Fibroblast of lung (primary cell): ENCODE measurements at places on chromosomes 6 and 20.

DNA sequence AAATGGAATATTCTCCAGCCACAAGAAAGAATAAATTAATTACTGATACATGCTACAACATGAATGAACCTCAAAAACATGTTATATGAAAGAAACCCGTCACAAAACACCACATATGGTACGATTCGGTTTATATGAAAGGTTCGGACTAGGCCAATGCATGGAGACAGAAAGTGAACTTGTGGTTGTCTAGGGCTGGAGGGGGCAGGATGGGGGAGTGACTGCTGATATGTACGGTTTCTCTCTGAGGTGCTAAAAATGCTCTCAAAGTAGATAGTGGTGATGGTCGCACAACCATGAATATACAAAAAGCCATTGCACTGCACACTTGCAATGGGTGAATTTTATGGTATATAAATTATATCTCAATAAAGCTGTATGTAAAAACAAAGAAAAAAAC, 18.3 kb downstream of the AGPAT4 start:
- H3K27ac ChIP-seq, result no peak overlapping the region
- DNase-seq, result no peak

DNA sequence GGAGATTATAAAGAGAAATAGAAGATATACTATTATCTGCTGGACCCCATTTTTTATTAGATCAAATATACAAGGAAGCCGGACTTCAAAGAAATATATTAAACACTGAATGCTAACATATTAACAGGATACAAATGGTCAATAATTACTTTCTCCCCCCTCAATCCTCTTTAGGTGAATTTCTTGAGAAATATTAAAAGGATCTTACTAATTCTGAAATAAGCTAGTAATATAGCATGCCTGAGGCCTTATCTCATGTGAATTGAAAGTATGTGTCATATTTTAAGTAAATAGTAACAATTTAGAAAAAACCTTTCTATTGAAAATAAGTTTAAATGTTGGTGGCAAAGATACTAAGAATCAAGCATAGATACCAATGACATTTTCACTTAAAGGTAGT, 954.7 kb upstream of the MAN1A1 start:
- no peaks in the 10 kb centered on the region for H3K36me3 ChIP-seq
- no peak overlapping the region for H3K27ac ChIP-seq
- no peak overlapping the region for H3K4me3 ChIP-seq

DNA sequence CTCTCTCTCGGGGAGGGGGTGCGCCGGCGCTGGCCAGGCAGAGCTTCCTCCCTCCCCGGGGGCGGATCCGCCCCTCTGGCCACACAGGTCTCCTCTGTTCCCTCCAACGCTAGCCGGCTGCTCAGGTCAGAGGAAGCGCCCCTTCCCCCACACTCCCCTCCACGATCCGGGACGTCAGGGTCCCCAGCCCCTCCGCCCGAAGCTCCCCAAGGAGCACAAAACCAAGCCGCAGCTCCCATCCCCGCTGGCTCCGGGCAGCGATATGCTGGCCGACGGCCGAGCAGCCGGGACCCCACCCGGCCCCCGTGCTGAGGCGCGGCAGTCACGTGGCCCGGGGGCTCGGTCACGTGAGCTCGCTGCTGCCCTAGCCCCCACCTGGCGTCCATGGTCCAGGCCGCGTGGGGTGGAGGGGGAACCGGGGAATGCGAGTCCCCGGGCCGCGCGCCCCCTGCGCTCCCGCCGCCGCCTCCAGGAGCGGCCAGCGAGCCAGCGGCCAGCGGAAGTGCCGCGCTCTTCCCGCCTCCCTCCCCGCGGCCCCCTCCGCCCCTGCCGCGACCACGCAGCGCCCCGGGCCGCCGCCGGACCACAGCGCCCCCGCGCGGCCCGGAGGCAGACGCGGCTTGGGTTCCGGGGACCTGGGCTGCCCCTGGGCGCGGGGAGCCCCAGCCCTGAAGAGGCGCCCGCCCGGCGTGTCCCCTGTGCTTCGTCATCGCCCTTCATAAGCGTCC, at the start of gene SLC35B2:
Gene SLC35B2, minus strand, starts transcription at position 504 of the 728 bp plus-strand sequence. Its CDS starts 118 bp downstream, at position 386.
- H3K4me3 ChIP-seq, result peak within 1 kb of the TSS; percentile 82
- no peaks in the 10 kb centered on the region for H3K27me3 ChIP-seq
- DNase-seq, result peak; percentile 67
- peak within 1 kb of the TSS; percentile 78 for H3K27ac ChIP-seq
- peaks cover 17% of the 10 kb centered on the region for H3K36me3 ChIP-seq

DNA sequence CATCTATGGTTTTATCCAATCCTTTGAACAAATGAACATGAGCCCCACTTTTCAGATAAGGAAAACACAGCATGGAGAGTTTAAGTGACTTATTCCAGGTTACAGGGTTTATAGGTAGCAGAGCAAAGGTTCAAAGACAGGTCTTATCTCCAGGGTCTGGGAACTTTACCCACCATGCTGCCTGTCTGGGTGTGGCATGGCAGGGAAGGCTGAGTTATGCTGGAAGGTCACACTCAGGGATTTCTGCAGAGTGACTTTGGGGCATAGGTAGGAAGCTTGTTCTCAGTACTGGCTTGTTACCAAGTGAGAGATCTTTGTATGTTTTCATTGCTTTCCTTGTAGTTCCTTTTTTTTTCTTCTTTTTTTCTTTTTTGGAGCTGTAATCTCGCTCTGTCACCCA, 1.8 kb downstream of the ZNF831 start:
- H3K27ac ChIP-seq, result no peak overlapping the region
- H3K27me3 ChIP-seq, result no peaks in the 10 kb centered on the region
- no peak overlapping the region for H3K4me3 ChIP-seq
- H3K4me1 ChIP-seq, result no peaks in the 10 kb centered on the region
- DNase-seq, result no peak
- H3K36me3 ChIP-seq, result no peaks in the 10 kb centered on the region

DNA sequence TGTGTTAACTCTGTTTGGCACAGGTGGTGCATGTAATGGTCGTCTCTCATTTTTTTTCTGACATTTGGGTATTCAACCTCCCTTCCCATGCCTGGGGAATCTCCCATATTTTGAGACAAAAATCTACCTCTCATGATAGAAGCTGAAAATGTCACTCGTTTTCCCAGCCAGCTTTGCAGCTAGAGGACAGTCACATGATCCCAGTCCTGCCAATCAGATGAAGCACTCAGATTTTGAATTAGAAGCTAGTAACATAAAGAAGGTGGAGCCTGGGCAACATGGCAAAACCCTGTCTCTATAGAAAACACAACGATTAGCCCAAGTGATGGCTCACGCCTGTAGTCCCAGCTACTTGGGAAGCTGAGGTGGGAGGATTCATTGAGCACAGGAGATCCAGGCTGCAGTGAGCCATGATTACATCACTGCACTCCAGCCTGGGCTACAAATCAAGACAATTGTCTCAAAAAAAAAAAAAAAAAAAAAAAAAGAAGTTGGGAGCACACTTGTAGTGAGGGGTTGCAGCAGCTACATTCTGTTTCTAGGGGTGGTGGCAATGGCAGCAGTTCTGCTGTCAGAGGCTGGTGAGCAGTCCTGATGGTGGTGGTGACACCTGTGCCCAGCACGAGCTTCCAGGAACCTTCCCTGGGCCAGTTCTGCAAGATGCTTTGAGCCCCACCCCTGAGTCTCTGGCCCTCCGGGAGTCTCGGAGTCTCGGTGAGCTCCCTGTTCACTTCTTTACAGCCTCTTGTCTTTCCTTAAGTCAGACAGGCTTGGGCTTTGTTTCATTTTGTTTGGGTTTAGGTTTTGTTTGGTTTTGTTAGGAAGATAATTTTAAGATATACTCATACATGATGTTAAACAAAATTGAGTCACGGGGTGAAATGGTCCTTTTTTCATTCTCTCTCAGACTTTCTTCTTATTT, 94.1 kb upstream of the KCNG1 start:
- H3K4me3 ChIP-seq, result no peak overlapping the region
- H3K4me1 ChIP-seq, result peaks cover 2% of the 10 kb centered on the region
- H3K36me3 ChIP-seq, result no peaks in the 10 kb centered on the region
- no peak for DNase-seq
- H3K27me3 ChIP-seq, result peaks cover under 1% of the 10 kb centered on the region
- no peak overlapping the region for H3K27ac ChIP-seq

- H3K4me3 ChIP-seq, result no peak overlapping the region
- no peaks in the 10 kb centered on the region for H3K4me1 ChIP-seq
- no peak overlapping the region for H3K27ac ChIP-seq
- H3K27me3 ChIP-seq, result no peaks in the 10 kb centered on the region
Measured at GRCh38 chr6:7047128-7047527, 60.6 kb upstream of the RREB1 start.

DNA sequence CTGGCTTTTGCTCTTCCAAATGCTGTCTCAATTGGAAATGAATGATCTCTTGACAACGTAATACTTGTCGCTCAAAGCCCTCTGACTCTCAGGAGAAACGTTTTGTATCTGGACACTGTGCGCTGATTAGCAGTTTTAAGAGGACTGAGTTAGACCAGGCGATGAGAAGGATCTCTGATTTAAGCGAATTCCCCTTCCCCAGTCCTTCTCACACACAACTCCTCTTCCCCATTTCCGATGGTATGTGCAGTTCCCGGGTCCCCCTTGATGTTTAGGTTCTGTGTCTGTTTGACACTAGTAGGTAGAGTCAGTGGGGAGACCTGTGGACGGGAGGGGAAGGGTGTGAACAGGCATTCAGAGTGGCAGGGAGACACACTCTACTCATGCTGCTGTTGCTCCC, 2.5 kb downstream of the ZDHHC14 start:
- no peak overlapping the region for H3K4me3 ChIP-seq
- H3K27me3 ChIP-seq, result no peaks in the 10 kb centered on the region
- DNase-seq, result no peak
- H3K27ac ChIP-seq, result no peak overlapping the region

DNA sequence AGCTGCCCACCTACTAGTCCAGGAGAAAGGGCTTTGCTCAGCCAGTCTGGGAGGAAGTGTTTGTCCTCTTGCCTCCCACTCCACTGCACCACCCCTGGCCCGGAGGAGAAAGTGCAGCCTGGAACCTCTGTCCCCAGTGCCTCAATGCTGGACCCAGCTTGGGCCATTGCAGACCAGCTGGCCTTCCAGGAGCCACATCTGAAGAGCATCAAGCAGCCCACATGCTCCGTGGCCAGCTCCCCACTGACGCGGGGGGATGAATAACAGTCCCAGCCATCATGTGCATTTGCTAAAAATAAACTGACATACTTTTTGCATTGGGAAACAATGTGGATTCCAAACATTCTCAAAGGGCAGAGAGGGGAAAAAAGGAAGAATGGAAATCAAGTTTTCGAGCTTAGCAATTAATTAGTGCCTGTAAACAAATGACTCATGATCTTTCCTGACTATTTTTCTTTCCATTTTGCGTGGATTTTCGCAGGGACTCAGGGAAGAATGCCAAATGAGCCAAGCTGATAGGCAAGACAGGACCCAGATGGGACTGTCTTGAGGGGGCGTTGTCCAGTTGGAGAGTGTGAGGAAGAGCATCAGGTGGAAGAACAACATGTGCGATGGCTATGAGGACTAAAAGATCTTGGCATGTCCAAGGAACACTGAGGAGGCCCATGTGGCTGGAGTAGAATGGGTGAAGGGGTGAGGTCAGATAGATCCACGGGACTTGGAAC, 34.1 kb downstream of the CEBPB start:
- no peak overlapping the region for H3K4me3 ChIP-seq
- H3K4me1 ChIP-seq, result peaks cover 15% of the 10 kb centered on the region
- H3K36me3 ChIP-seq, result no peaks in the 10 kb centered on the region
- peak overlapping the region; percentile 74 for H3K27ac ChIP-seq

DNA sequence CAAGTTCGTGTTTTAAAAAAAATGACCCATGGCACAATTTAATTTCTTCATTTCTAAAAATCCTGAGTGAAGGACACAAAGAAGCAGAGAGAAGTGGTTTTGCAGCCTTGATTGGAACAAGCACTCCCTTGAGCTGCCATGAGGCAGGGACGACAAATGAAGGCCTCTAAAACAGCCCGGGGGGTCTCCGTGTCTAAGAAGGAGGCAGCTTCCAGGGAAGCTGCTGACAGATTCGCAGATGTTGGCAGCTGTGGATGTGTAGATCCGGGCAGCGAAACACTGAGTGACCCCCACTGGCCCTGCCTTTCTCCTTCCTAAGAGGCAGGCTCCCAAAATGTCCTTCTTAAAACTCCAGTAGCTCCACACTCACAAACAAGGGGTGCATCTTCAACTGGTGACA, 9.6 kb upstream of the LBP start:
- no peaks in the 10 kb centered on the region for H3K36me3 ChIP-seq
- H3K27me3 ChIP-seq, result peaks cover 12% of the 10 kb centered on the region
- H3K4me3 ChIP-seq, result no peak overlapping the region
- no peak overlapping the region for H3K27ac ChIP-seq

DNA sequence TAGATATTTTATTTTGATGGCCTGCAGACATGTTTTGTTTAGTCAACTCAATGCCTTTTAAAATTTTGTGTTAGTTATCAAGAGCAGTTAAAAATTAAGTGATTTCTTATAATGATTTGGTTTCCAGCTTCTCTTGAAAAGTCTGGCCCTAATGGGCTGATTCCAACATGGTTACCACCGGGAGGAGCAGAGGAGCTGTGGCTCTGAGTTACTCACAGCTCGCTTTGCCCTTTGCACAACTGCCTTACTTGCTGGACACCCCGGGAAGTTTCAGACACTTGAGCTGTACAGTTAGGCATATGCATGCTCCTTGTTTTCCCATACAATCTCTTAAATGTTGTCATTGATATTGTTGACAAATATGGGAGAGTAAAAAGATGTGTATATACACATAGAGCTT, 173.1 kb upstream of the MMS22L start:
- no peaks in the 10 kb centered on the region for H3K4me1 ChIP-seq
- H3K27me3 ChIP-seq, result no peaks in the 10 kb centered on the region
- DNase-seq, result no peak
- no peak overlapping the region for H3K4me3 ChIP-seq

DNA sequence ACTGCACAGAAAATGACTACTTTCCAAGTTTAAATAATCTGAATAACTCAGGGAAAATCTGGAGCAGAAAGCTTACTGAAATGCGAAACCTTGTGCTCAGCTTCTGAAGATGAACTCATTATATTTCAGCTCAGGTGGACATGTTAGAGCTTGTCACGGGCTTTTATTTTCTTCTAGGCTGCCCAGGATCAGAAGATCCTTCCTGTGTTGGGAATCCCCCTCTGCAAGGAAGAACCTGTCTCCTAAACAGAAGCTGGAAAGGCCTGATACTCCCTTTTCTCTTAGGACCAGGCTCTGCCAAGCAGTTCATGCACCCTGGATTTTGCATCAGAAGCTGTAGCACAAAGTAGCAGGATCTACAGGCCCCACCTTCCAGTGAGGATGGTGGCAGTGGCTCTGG, 5.1 kb upstream of the SLC2A12 start:
- no peak for DNase-seq
- no peaks in the 10 kb centered on the region for H3K36me3 ChIP-seq
- no peak overlapping the region for H3K27ac ChIP-seq
- H3K27me3 ChIP-seq, result no peaks in the 10 kb centered on the region
- peaks cover 7% of the 10 kb centered on the region for H3K4me1 ChIP-seq
- H3K4me3 ChIP-seq, result no peak overlapping the region

- H3K4me1 ChIP-seq, result no peaks in the 10 kb centered on the region
- no peak overlapping the region for H3K27ac ChIP-seq
- DNase-seq, result no peak
- no peaks in the 10 kb centered on the region for H3K27me3 ChIP-seq
- H3K4me3 ChIP-seq, result no peak overlapping the region
- peaks cover 6% of the 10 kb centered on the region for H3K36me3 ChIP-seq
Measured at GRCh38 chr20:49104365-49104648, 58.2 kb downstream of the CSE1L start.
